ENCODE measurements at places on chromosomes 1 and 21. TPM values are rescaled to one million over a fixed set of nuclear protein-coding genes. Genes with fewer than 3 reads are reported as not detected.
A peak's percentile ranks its signal among the peaks of the same experiment; 100 is the strongest.

GRCh38 chr21:31078216-31078615 is 39.9 kb upstream of the KRTAP19-8 start:
- no peak for DNase-seq

DNA sequence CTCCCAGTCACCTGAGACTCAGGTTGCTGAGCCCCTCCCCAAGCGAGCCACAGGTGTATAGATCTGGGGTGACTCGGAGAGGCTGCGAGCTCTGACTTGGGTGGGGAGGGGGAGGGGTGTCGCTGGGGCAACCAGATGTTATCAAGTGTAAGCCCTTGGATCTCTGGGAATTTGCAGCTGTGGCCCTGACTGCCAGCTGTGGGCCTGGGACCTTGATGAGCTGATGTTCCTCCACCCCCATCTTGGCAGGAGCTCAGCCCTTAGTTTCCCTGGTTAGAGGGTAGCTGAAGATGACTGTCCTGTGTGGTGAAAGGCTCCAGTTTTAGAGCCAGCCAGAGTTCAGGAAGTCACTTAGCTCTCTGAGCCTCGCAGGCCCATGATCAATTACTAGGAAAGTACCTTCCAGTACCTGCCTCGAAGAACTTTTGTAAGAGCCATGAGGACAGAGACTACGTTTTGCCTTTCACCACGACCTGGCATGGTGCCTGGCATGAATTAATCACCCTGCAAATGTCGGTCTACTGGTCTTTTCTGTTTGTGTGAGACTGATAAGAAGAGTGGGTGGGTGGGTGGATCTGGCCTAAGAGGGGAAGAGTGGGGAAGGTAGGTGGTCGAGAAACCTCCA is 55.8 kb downstream of the YARS1 start:
- peak; percentile 91 for DNase-seq

GRCh38 chr1:175572932-175573868 is 170.2 kb downstream of the TNR start:
- no peak for DNase-seq

GRCh38 chr1:164320790-164321731 is 237.9 kb upstream of the PBX1 start:
- DNase-seq: peak; percentile 2

DNA sequence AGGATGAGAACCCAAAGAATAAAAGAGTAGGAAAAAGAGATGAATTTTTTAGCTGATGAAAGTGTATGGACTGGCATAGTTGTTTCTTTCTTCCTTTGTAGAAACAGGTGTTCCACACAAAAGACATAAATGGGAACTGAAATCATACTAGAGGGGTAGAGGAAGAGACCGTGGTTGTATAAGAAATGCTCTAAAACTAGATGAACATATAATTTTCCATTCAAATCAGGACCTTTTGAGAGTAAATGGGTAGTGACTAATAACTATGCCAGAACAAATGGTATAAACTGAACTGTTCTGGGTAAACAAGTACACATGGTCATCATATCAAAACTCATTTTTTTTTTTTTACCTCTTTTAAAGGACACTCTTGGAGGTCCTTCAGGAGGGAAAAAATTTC is 344.2 kb downstream of the VAV3 start:
- DNase-seq: no peak

DNA sequence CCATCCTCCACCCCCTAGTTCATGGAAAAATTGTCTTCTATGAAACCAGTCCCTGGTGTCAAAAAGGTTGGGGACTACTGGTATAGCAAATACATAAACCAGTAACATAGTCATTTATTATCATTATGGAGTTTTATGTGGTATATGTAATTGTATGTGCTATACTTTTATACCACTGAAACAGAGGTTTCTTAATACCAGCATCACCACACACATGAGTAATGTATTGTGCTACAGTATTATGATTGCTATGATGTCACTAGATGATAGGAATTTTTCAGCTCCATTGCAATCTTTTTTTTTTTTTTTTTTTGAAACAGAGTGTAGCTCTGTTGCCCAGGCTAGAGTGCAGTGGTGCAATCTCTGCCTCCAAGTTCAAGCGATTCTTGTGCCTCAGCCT is 5.7 kb upstream of the PAXBP1 start:
- no peak for DNase-seq

DNA sequence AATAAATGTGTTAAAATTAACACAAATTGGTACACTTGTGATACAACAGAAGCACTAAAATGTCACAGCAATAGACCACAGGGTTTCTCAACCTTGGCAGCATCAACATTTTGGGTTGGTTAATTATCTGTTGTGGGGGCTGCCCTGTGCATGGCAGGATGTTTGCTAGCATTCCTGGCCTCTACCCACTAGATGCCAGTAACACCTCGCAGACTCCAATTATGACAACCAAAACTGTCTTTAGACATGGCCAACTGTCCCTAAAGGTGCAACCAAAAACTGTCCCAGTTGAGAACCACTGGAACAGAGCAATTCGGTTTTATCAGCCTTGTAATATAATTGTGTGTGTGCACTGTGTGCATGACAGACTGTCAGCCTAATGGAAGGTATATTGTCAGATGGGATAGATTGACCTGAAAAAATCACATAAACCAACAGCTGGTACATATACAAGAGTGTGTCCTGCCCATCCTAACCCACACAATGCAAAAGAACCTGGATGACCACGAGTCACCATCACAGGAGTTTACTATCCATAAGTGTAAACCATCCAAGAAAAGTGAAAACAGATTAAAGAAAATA is 13.5 kb upstream of the ERG start:
- DNase-seq: peak; percentile 36

- DNase-seq: no peak
Observed at GRCh38 chr1:169838942-169839341, 44.2 kb upstream of the METTL18 start.

- no peak for DNase-seq
Observed at GRCh38 chr21:15309721-15310120, 244.9 kb upstream of the NRIP1 start.

DNA sequence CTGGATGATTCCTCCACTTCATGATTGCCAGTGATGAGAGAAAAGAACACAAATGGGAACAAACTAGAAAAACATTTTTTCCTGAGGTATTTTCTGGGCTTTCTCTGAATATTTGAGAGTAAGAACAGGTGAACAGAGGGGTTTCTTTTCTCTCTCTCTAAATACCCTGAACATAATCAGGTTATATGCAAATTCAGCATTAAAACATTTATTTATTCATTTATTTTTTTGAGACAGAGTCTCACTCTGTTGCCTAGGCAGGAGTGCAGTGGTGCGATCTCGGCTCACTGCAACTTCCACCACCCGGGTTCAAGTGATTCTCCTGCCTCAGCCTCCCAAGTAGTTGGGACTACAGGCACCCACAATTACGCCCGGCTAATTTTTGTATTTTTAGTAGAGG is 5.8 kb upstream of the LEFTY2 start:
- DNase-seq: no peak

- no peak for DNase-seq
Observed at GRCh38 chr1:158107916-158108315, 72.8 kb upstream of the CD1D start.

DNA sequence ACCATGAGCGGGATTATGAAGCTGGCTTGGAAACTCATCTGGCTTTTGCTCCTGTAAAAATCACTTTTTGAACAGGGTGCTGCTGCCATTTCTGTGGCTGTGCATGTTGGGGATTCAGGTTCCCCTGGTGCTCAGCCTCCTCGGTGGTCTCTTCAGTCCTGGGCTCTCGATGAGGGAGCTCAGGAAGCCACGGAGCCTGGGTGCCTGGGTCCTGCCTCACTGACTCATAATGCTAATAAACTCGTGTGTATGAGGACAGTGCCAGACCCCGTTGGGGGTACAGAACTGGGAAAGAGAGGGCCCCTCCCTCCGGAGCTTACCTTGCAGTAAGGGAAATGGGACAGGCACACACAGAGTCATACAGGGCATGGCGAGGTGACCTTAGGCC is 5.8 kb downstream of the COQ8A start:
- no peak for DNase-seq

- peak; percentile 84 for DNase-seq
Observed at GRCh38 chr1:153375511-153375910, at the start of gene S100A12. Gene S100A12 (minus strand): TSS chr1:153375621. CDS start chr1:153374592, 1,029 bp downstream.

GRCh38 chr1:159071970-159072582 is 4.5 kb downstream of the AIM2 start:
- DNase-seq: peak; percentile 66

- no peak for DNase-seq
Observed at GRCh38 chr1:113416496-113416895, 26.2 kb downstream of the MAGI3 start.

- DNase-seq: no peak
Observed at GRCh38 chr1:227621211-227621610, 57.9 kb downstream of the ZNF678 start.

DNA sequence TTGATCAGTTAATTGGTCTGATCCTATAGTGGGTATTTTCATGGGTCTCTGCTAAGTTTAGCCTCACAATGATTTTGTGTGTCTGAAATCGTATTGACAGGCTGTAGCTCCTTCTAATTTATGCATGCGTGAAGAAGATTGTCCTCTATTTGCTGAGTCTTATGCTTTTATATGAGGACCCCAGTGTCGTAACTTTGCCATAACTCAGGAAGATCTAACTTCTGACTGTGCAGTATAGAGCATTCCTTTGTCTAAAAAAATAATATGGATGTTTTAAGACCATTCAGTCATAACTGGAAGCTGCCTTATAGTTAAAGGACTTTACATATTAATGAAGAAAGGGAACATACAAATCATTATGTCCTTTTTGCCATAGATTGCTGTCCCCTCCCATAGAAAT is 73.3 kb downstream of the CAMTA1 start:
- DNase-seq: no peak

GRCh38 chr1:237492359-237492758 is 398.4 kb downstream of the ZP4 start:
- peak; percentile 5 for DNase-seq

DNA sequence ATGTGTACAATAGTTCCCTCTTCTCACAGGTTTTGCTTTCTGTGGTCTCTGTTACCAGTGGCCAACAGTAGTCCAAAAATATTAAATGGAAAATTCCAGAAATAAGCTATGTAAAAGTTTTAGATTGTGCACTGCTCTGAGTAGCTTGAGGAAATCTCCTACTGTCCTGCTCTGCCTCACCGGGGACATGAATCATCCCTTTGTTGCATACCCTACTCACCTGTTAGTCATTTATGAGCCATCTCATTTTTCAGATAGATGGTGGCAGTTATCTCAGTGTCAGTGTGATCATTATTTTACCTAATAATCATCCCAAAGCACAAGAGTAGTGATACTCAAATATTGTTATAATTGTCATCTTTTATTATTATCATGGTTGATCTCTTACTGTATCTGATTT is 688.1 kb downstream of the PLA2G4A start:
- peak; percentile 9 for DNase-seq

DNA sequence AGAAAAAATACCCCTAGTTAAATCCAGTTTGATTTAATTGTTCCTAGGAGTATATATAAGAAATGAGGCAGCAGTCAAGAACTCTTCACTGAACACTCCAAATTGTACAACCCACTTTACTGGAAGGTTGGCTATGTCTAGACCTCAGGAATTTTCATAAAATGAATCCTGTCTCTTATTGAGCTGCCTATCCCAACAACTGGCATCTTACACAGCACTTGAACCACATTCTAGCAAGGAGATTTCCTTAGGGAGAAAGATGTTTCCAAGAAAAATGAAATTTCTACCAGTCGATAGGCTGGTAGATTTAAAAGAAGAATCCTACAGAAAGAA is 16.3 kb downstream of the RNF19B start:
- no peak for DNase-seq

- peak; percentile 57 for DNase-seq
Observed at GRCh38 chr21:44337941-44338895, 972 bp downstream of the CFAP410 start.

- DNase-seq: no peak
Observed at GRCh38 chr1:30850607-30851006, 58.0 kb downstream of the SDC3 start.

GRCh38 chr1:11238311-11238710 is 24.0 kb downstream of the MTOR start:
- no peak for DNase-seq

GRCh38 chr1:202959276-202959620 is 1.1 kb upstream of the ADIPOR1 start:
- DNase-seq: peak; percentile 86

DNA sequence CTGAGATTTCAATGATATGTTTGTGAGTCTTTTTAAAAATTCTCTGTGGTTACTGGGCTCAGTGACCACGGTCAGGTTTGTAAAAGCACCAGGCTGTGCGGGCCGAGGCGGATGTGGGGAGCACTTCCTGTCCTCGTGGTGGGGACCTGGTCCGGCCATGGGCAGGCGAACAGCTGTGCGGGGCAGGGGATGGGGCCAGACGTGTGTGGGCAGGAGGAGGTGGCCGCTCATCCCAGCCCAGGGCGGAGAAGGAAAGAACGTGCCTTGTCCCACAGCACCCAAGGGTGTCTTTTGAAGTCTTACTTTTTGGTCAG is 5.2 kb upstream of the OXCT2 start:
- peak; percentile 15 for DNase-seq

- DNase-seq: peak; percentile 78
Observed at GRCh38 chr1:70767377-70767776, 280.2 kb downstream of the PTGER3 start.

DNA sequence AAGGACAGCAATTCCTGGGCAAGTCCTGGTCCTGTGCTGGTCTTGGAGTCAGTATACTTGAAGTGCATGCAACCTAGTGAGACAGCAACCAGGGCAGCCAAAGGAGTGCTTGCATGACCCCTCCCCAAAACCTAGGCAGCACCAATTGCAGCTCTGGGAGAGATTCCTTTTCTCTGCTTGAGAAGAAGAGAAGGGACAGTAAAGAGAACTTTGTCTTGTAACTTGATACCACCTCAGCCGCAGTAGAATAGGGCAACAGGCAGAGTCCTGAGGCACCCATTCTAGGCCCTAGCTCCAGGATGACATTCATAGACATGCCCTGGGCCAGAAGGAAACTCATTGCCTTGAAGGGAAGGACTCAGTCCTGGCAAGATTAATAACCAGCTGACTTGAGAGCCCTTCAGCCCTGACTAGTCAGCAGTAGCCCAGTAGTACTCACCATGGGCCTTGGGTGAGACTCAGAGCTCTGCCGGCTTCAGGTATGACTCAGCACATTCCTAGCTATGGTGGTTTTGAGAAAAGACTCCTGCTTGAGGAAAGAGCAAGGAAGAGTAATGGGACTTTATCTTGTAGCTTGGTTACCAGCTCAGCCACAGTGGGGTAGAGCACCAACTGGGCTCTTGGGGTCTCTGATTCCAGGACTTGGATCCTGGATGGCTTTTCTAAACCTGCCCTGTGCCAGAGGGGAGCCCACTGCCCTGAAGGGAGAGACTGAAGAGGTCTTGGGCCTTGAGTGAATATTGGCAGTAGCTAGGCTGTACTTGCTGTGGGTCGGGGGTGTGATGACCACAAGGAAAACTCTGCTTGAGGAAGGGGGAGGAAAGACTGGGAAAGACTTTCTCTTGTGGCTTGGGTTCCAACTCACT is 51.7 kb upstream of the ACADM start:
- peak; percentile 90 for DNase-seq

The APOBEC4 gene
- not detected for total RNA-seq

The PRDX1 gene
- total RNA-seq: 826 TPM

The CDA gene
- 1.1 TPM for total RNA-seq

The CA6 gene
- total RNA-seq: not detected

The PLCH2 gene
- not detected for total RNA-seq

The RGSL1 gene
- total RNA-seq: not detected

The CYP4A11 gene
- not detected for total RNA-seq

The FAM177B gene
- total RNA-seq: not detected

The CCDC17 gene
- total RNA-seq: 0.10 TPM

The DENND2C gene
- 0.84 TPM for total RNA-seq

All from M059J (cell line).